ENCODE measurements at places on chromosomes 5 and 9. TPM values are rescaled to one million over a fixed set of nuclear protein-coding genes. Genes with fewer than 3 reads are reported as not detected.

ARHGEF28 gene
- polyA plus RNA-seq = 24.2 TPM

TARS1 gene
- 163 TPM for polyA plus RNA-seq

DNA sequence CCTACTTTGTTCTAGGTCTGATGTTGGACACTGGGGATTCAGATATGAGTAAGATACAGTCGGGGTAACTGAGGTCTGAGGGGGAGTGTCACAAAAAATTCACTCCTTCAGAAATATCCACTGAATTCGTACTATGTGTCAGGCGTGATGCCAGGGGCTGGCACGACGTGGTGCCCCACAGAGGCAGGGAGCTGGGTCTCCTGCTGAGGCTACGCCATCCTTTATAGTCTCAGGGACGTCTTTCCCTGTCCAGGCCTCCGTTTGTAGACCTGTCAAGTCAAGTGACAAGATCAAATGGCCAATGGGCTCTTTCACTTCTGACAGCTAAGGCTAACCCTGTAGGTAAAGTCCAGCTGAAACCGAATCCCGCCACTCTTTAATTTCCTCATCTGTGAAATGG lies 118.8 kb upstream of the SMIM23 start:
- no peak overlapping the region for H3K4me3 ChIP-seq
- H3K4me1 ChIP-seq = peaks cover 11% of the 10 kb centered on the region
- no peaks in the 10 kb centered on the region for H3K27me3 ChIP-seq
- H3K36me3 ChIP-seq = no peaks in the 10 kb centered on the region

RNF180 gene
- 2.8 TPM for polyA plus RNA-seq

GRCh38 chr5:157451806-157452205 lies 8.2 kb upstream of the NIPAL4 start:
- H3K27me3 ChIP-seq = no peaks in the 10 kb centered on the region
- DNase-seq = no peak
- H3K4me1 ChIP-seq = peaks cover 10% of the 10 kb centered on the region
- no peak overlapping the region for H3K4me3 ChIP-seq
- H3K36me3 ChIP-seq = no peaks in the 10 kb centered on the region

DNA sequence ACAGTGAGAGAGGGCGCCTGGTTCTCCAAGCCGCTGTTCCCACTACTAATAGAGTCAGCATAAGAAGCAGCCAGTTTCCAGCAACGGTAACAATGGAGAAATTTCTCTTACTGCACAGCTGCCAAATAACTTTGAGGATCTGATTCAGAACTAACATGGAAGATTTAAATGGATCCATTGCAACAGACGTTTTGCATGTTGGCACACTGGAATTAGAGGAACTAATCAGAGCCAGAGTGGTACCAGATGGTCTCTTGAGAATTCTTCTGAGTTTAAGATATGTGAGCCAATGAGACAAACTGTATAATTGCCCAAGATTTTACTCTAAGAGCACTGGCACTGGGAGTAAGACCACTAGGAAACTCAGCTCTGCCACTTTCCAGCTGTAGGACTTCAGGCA lies 186.5 kb downstream of the EFNA5 start:
- H3K27me3 ChIP-seq = no peaks in the 10 kb centered on the region
- peaks cover 16% of the 10 kb centered on the region for H3K4me1 ChIP-seq
- H3K4me3 ChIP-seq = no peak overlapping the region

FREM1 gene
- polyA plus RNA-seq = 0.05 TPM

DNA sequence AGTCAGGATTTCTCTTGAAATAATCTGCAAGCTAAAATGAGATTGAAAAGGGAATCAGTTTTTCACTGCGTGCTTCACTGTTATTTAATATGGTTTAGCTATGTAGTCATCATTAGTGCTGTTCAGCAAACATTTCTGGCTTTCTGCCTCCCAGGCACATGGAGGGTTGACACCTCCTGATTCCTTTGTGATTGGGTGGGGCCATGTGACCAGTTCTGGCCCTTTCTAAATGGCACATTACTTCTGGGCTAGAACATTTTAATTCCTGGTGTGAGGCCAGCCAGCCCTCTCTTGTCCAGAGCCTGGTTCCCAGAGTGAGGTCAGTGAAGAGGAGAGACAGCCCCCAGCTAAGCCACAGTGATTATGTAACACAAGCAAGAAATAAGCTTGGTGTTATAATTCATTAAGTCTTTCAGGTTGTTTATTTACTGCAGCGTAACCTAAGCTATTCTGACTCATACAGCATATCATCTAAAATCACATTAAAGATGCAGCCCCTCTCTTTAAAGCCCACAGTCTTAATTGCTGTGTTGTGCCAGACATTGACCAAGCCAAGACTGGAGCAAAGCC lies 17.4 kb upstream of the ARSI start:
- H3K36me3 ChIP-seq = no peaks in the 10 kb centered on the region
- no peak overlapping the region for H3K4me3 ChIP-seq

GRCh38 chr5:100616981-100617380 lies 81.8 kb downstream of the FAM174A start:
- no peaks in the 10 kb centered on the region for H3K36me3 ChIP-seq
- DNase-seq = no peak
- no peaks in the 10 kb centered on the region for H3K27me3 ChIP-seq
- H3K4me3 ChIP-seq = no peak overlapping the region
- H3K27ac ChIP-seq = no peak overlapping the region
- H3K4me1 ChIP-seq = no peaks in the 10 kb centered on the region

GRCh38 chr5:94366811-94367210 lies 251.6 kb downstream of the KIAA0825 start:
- H3K27ac ChIP-seq = no peak overlapping the region
- H3K4me1 ChIP-seq = peaks cover 17% of the 10 kb centered on the region
- peak; percentile 13 for DNase-seq
- no peak overlapping the region for H3K4me3 ChIP-seq

TIMD4 gene
- not detected for polyA plus RNA-seq

- H3K4me1 ChIP-seq = peaks cover 16% of the 10 kb centered on the region
- H3K4me3 ChIP-seq = no peak overlapping the region
- H3K27me3 ChIP-seq = no peaks in the 10 kb centered on the region
- no peak overlapping the region for H3K27ac ChIP-seq
Observed at GRCh38 chr5:172142709-172143215, 45.3 kb downstream of the STK10 start.

PIP5KL1 gene
- polyA plus RNA-seq = 4.4 TPM

DNA sequence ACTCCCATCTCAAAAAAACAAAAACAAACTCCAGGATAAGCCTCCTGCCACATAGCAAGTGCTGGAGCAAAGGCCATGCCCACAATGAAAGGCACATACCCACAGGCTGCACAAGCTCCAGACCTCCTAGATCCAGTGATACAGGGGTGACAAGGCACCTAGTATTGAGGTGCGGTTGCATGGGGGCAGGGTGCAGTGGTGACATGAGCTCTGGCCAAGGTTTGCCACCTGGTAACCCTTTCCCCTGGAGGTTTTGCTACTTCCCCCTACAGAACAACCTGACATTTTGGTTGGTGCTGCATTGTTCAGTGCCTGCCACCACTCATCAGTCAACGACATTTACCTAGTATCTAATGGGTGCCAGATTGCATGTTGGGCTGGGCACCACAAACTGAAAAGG lies 14.5 kb downstream of the CDKN2AIPNL start:
- H3K4me1 ChIP-seq = no peaks in the 10 kb centered on the region
- no peak overlapping the region for H3K4me3 ChIP-seq
- no peak overlapping the region for H3K27ac ChIP-seq
- H3K27me3 ChIP-seq = no peaks in the 10 kb centered on the region
- peaks cover 10% of the 10 kb centered on the region for H3K36me3 ChIP-seq
- no peak for DNase-seq

DNA sequence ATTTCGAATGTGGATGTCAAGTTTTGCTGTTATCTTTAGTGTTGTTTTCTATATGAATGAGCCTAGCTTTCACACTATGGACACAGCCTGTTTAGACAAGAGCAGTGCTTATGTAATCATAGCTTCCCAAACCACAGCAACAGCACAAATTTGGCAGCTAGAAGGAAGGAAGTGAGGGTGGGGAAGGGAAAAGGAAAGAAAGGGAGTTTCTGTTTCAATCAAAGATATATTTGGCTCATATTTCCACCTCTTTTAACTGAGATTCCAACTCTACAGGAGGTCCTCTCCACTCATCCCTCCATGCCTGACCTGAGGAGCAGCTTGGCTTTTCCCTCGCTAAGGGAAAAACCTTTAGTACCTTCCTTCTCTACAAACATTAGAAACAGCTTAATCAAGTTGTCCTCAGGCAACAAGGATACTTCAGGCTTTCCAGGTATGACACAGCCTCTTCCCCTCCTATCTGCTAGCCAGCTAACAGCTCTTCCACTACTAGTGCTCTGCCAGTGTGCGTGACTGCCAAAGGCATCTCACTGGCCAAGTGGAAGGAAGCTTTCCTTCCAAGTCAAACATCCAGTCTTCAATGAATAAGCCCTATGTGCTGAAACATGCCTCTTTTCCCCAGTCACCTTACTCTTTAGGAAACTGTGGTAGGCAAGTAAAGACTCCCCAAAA lies 268.6 kb upstream of the PTGER4 start:
- peak overlapping the region; percentile 9 for H3K4me3 ChIP-seq
- H3K36me3 ChIP-seq = no peaks in the 10 kb centered on the region
- peaks cover 42% of the 10 kb centered on the region for H3K4me1 ChIP-seq
- peak; percentile 85 for DNase-seq

- no peak for DNase-seq
- no peak overlapping the region for H3K27ac ChIP-seq
- peaks cover 4% of the 10 kb centered on the region for H3K4me1 ChIP-seq
- no peak overlapping the region for H3K4me3 ChIP-seq
Observed at GRCh38 chr5:759111-759751, 25.3 kb downstream of the ZDHHC11B start.

SLCO6A1 gene
- polyA plus RNA-seq = not detected

DNA sequence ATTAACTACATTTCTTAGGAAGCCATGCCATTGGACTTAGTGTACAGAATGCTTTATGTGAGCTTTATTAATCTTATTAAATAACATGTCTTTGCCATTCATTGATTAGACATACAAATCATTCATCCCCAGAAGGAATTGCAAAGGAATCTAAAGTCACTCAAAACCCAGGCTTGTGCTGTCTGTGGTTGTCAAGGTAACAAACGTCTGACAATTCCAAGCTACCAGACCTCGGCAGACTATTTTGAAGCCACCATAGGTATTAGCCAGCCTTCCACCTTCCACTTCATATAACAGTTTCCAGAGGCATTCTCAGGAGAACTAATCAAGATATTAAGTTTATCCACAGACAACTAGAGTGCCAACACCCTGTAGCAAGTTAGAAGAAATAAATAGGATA lies 135.2 kb upstream of the TUSC1 start:
- no peaks in the 10 kb centered on the region for H3K36me3 ChIP-seq
- no peak overlapping the region for H3K4me3 ChIP-seq
- no peak for DNase-seq
- H3K27ac ChIP-seq = no peak overlapping the region
- no peaks in the 10 kb centered on the region for H3K27me3 ChIP-seq
- no peaks in the 10 kb centered on the region for H3K4me1 ChIP-seq

- no peak overlapping the region for H3K4me3 ChIP-seq
- peaks cover 54% of the 10 kb centered on the region for H3K36me3 ChIP-seq
Observed at GRCh38 chr5:177435847-177436536, 9.5 kb downstream of the GRK6 start.

GRCh38 chr5:122404018-122404417 lies 92.0 kb downstream of the SNCAIP start:
- no peak overlapping the region for H3K4me3 ChIP-seq
- H3K4me1 ChIP-seq = peaks cover 6% of the 10 kb centered on the region
- H3K27me3 ChIP-seq = no peaks in the 10 kb centered on the region

PRLR gene
- polyA plus RNA-seq = not detected

- no peak for DNase-seq
- no peaks in the 10 kb centered on the region for H3K36me3 ChIP-seq
- no peak overlapping the region for H3K27ac ChIP-seq
- H3K4me3 ChIP-seq = no peak overlapping the region
- H3K27me3 ChIP-seq = no peaks in the 10 kb centered on the region
Observed at GRCh38 chr5:123186771-123187170, 97.7 kb downstream of the PRDM6 start.

DNA sequence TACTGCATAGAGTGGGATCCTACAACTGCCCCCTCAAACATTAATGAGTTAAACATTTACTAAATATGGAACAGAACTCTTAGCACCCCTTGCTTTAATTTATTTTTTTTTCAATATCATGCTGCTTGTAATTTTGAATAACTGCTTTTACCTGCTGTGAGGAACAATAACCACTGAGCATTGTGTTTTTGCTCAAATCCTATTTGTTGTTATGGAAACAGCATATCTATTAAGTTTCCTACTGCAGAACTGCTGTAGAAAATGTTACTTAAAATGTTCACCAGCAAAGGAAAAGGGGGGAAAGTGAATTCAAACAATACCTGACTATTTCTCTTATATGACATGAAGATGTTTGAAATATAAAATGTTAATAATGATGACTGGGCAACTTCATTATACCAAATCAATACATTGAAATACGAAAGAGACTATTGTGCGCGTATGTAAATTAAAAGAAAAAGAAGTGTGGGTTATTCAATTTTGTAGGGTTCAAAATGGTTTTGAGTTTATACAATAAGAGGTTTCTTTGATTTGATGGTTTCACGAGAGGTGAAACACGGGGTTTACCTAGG lies 1043.8 kb upstream of the NUDT12 start:
- no peak overlapping the region for H3K27ac ChIP-seq
- H3K4me1 ChIP-seq = no peaks in the 10 kb centered on the region
- H3K27me3 ChIP-seq = no peaks in the 10 kb centered on the region
- no peak overlapping the region for H3K4me3 ChIP-seq
- no peak for DNase-seq
- no peaks in the 10 kb centered on the region for H3K36me3 ChIP-seq

GRCh38 chr9:116842658-116843057 lies 155.6 kb downstream of the TRIM32 start:
- no peaks in the 10 kb centered on the region for H3K36me3 ChIP-seq
- DNase-seq = no peak
- peaks cover 15% of the 10 kb centered on the region for H3K4me1 ChIP-seq
- H3K27me3 ChIP-seq = no peaks in the 10 kb centered on the region
- H3K4me3 ChIP-seq = no peak overlapping the region

DNA sequence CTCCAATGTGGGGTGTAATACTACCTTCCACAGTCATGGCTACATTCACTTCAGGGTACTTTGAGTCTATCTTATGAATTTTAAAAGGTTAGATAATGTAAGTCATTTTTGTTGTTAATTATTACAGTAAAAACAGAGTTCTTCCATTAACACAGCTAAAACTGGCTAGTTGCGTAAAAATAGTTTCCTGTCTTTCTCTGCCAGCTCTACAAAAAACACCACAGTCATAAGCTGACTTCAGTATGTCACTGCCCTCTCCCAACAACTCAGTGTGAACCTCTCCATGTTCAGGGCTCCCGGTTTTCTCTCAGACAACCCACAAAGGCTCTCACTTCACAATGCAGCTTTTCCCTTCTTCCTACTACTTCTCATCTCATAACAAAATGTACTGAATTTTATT lies 84.8 kb upstream of the ITGA1 start:
- no peak overlapping the region for H3K27ac ChIP-seq
- H3K4me3 ChIP-seq = no peak overlapping the region
- peaks cover 7% of the 10 kb centered on the region for H3K4me1 ChIP-seq
- no peak for DNase-seq
- no peaks in the 10 kb centered on the region for H3K27me3 ChIP-seq

- no peak overlapping the region for H3K27ac ChIP-seq
- H3K27me3 ChIP-seq = peaks cover 4% of the 10 kb centered on the region
- no peaks in the 10 kb centered on the region for H3K4me1 ChIP-seq
- no peak for DNase-seq
- H3K36me3 ChIP-seq = no peaks in the 10 kb centered on the region
Observed at GRCh38 chr9:126170286-126170823, 156.3 kb upstream of the MVB12B start.

PPP3R2 gene
- not detected for polyA plus RNA-seq

GRCh38 chr9:111876179-111876578 lies 20.4 kb upstream of the UGCG start:
- no peak for DNase-seq
- no peaks in the 10 kb centered on the region for H3K27me3 ChIP-seq
- peak overlapping the region; percentile 20 for H3K27ac ChIP-seq
- no peak overlapping the region for H3K4me3 ChIP-seq
- peaks cover 34% of the 10 kb centered on the region for H3K4me1 ChIP-seq
- no peaks in the 10 kb centered on the region for H3K36me3 ChIP-seq

Measured in keratinocyte (primary cell).